ENCODE measurements at places on chromosomes 13 and 19. TPM values are rescaled to one million over a fixed set of nuclear protein-coding genes. Genes with fewer than 3 reads are reported as not detected.

DNA sequence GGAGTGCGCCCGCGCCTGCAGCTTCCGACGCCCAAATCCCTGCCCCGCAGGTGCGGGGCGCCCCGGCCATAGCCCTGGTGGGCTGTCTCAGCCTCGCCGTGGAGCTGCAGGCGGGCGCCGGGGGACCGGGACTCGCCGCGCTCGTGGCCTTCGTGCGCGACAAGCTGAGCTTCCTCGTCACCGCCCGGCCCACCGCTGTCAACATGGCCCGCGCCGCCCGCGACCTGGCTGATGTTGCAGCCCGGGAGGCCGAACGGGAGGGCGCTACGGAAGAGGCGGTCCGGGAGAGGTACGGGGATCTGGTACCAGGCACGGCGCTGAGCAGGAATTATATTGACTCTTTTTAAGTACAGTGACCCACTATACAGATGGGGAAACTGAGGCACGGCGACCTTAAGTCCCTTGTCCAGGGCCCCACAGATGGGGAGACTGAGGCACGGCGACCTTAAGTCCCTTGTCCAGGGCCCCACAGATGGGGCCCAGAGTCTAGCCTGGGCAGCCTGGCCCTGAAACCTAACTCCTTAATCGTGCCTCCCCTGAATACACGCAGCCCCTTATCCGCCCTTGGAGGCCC is 586 bp downstream of the MRI1 start:
- no peak for DNase-seq

DNA sequence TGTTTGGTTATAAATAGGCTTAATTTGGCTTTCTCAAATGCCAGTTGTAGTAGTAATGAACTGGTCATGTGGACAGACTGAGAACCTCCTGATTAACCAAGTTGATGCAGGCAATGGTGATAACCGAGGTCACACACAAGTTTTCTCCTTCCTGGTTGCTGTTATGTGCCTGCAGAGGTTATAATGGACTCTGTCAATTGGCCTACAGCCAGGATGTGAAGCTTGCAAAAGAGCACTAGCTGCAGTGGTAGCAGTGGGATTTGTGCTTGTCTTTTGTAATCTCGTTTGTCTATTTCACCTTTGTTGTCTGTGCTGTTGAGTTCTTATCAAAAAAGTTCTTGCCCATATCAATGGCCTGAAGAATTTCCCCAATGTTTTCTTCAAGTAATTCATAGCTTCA is 20.6 kb downstream of the OR10H3 start:
- no peak for DNase-seq

The ZC3H13 gene
- total RNA-seq = 39.0 TPM

The TMEM272 gene
- not detected for total RNA-seq
